ENCODE measurements at places on chromosomes 6 and 20.

- no peak for DNase-seq
Observed at GRCh38 chr6:169568314-169569087, 133.3 kb downstream of the WDR27 start.

GRCh38 chr6:43101497-43101896 is 25.4 kb downstream of the PTK7 start:
- DNase-seq, result no peak

DNA sequence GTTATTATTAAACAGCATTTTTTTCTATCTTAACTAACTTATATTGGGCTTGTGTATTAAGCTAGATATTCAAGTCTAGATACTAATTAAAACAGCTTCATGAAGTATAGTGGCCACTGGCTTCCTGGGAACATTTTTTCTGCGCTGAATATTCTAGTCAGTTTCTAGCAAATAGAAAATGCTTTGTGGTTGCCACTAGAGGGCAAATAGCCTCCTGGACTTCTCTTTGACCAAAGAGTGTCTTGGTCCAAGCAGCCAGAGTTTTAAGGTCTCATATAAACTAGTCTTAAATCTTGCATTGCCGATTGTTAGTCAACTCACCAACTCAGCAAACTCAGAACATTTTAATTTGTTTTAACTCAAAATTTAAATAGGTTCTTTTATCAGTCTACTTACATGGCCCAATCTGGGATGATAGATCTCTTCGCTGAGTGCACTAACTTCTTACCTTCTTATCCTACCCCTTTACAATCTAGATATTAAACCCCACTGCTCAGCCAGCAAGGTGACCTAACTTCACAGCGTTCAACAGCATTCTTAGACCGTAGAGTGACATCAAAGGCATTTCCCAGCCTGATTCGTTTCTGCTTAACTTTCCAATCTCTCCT is 24.6 kb upstream of the ID4 start:
- DNase-seq, result no peak

GRCh38 chr6:166830891-166831363 is 125.4 kb downstream of the RNASET2 start:
- no peak for DNase-seq

- no peak for DNase-seq
Observed at GRCh38 chr6:4545893-4546292, 230.3 kb upstream of the CDYL start.

- no peak for DNase-seq
Observed at GRCh38 chr6:158050955-158051354, 69.3 kb downstream of the SYNJ2 start.

DNA sequence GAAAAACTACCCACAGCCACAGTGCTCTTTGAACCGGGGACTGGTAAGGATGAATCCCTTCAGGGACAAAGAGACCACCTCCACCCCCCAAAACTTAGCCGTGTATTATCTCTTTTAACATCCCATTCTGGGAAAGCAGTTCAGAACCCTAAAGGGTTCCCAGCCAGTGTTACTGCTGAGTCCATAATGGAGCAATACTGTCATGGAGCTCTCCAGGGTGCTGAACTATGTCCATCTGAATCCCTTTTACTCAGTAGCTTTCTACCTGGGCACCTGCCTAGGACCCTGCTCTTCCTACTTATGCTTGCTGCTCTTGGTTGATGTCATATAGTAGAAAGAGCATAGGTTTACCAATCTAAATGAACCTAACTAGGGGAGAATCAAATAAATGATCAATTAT is 22.3 kb upstream of the SAYSD1 start:
- DNase-seq, result peak; percentile 7

All from CD4-positive, alpha-beta T cell treated with Interleukin-15 for 4 hours (primary cell).